ENCODE measurements at places on chromosomes 5 and 9.

GRCh38 chr9:4933177-4933576, 51.9 kb upstream of the JAK2 start:
- no peak for DNase-seq

DNA sequence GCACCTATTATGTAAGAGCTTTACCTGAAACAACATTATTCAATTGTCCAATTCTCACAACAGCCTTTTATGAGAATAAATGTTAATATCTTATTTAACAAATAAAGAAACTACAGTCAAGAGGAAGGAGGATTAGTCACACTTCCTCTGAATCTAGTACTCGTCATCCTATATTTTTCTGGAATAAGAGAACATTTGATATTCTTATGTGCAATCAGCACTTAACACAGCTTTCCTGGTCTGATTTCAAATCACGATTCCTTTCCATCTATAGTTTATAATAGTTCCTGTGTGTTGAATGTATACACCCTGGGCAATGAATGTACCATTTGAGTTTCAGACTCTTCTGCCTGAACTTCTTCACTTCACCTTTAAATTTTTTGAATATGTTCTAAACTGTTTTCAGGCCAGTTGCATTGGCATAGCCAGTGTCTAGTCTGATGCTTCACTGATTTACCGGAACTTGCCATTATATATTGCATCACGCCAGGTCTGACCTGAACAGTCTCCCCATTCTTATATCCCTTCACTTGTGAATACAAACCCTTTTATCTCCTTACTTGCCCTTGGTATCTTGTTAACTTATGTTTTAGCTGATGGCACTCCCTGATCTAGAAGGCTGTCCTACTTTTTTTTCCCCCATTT, 698.3 kb downstream of the MAT2B start:
- DNase-seq: no peak

DNA sequence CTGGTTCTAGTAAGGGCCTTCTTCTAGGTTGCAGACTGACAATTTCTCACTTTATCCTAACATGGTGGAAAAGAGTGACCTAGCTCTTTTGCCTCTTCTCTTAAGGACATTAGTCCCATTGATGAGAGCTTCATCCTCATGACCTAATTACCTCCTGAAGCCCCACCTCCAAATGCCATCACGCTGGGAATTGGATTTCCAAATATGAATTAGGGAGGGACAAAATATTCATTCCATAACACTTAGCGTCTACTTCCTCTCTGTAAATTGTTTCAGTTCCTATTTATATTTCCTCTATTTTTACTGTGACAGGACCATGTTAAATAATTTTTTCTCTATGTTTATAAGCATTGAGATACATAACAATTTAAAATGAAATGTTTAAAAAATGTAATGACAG, 408.8 kb downstream of the CDH10 start:
- DNase-seq: no peak

- DNase-seq: no peak
These were observed 57.6 kb upstream of the GRIN3A start for GRCh38 chr9:101796044-101796443.

- no peak for DNase-seq
These were observed 103.3 kb upstream of the ZNF608 start for GRCh38 chr5:124849774-124850173.

Data from RCC 7860 (cell line).